Activated CD4-positive, alpha-beta memory T cell treated with anti-CD3 and anti-CD28 coated beads, Interleukin-2, amount 10 ng/mL, durations not matched to agents 7 days and 5 days (primary cell): ENCODE measurements at places on chromosomes 11 and 22.

DNA sequence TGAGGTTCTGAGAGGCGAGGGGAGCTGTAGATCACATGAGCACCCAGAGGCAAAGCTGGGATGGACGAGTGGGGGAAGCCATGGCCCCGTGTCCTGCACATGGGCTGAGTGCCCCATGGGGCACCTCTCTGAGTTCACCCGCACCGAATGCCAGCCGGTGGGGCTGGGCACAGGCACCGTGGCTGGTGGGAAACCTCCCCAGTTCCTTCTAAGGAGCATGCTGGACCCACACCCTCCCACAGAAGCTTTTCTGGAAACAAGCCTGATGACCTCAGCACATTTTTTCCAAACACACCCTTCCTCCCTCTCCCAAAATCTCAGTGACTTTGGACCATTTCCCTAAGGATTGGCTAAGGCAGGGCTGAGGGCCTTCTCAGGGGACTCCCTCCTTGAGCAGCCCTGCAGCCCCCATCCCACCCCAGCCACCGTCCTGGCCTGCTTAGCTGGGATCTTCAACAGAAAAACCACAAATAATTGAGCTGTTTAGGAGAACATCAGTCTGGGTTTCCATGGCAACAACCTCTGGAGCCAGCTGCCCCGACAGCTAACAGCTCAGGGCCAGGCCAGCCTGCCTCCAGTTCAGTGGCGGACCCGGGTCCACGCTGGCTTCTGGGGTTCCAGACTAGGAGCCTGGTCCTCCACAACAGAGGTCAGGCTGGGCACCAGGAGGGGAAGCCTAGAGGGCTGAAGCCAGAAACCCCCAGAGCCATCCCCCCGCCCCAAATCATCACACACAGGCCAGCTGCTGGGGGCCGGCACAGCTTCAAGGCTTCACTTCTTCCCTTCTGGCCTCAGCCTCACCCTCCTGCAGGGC is 18.1 kb upstream of the LINC01488 start:
- DNase-seq: no peak

GRCh38 chr22:19173047-19174035 is 5.2 kb downstream of the SLC25A1 start:
- DNase-seq: no peak

- DNase-seq: no peak
Observed at GRCh38 chr11:117466966-117467365, 139.3 kb downstream of the CEP164 start.

DNA sequence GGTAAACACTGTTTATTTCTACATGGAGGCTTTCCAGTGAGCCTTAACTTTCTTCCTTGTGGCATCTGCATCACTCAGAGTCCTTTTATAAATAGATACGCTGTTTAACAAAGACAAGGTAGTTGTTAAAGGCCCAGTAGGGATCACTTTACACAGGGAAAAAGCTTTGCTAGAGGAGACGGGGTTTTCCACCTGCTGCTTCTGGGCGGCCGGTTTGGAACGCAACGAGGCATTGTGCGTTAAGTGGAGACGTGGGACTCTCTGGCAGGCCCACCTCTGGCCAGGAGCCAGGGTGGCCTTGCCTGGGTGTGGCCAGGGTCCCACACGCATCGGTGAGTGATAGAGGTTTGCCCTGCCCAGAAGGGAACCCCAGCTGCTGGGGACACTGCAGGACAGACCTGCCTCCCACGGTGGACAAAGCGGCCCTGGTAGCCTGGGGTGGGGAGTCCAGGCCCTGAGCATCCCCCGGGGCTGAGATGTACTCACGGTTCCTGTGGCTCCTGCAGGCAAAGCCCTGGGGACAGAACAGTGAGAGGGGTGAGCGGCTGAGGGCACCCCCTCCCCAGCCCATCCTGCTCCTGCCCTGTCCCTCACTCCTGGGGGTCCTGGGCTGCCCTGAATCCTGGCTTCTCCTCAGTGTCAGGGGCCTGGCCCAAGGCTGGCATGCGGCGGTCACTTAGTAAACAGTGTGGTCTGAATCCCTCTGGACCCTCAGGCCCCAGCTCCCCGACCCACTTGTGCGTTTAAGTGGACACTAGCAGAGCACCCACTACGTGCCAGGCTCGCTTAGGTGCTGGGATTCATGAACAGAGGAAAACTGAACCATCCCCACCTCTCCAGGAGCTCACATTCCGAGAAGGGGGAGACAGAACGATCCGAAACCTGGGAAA is 4.2 kb downstream of the IL17REL start:
- DNase-seq: no peak

DNA sequence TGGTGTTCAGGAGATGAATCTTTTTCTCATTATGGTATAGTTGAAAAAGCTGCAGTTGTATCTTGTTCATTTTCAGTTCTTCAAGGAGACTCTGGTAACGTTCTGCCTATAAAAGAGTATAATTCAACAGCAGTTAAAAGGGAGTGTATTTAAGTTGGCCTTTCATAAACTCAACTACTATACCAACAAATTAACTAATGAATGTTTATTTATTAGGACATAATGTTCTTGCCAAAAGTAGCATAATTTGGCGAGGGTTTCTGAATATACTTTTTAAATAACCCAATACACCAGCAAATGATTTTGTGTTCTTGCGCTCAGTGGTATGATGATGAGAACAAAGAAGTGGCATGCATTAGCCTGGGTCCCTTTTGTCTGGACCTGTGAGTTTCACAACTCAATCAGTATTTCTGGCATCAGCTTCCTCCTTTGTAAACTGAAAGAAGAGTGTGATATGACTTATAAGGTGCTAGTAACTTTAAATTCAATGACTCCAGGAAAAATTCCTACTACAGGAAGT is 10.9 kb downstream of the SMC1B start:
- DNase-seq: no peak

- no peak for DNase-seq
Observed at GRCh38 chr11:130782361-130783222, 133.7 kb downstream of the SNX19 start.

GRCh38 chr11:60852117-60852981 is 3.4 kb downstream of the PTGDR2 start:
- no peak for DNase-seq
